ENCODE measurements at places on chromosomes 7 and 10. TPM values are rescaled to one million over a fixed set of nuclear protein-coding genes. Genes with fewer than 3 reads are reported as not detected.

Gene BICC1
- total RNA-seq: not detected

Gene NKX2-3
- not detected for total RNA-seq

Gene CLRN3
- total RNA-seq: not detected

Gene ASB15
- not detected for total RNA-seq

Gene ATRNL1
- not detected for total RNA-seq

Gene RSPH10B
- not detected for total RNA-seq

Gene LRWD1
- 57.9 TPM for total RNA-seq

All from PC-9 (cell line).